ENCODE measurements at places on chromosomes 16 and 17.

GRCh38 chr16:69469807-69470561 is 45.6 kb downstream of the CYB5B start:
- peak; percentile 10 for DNase-seq

DNA sequence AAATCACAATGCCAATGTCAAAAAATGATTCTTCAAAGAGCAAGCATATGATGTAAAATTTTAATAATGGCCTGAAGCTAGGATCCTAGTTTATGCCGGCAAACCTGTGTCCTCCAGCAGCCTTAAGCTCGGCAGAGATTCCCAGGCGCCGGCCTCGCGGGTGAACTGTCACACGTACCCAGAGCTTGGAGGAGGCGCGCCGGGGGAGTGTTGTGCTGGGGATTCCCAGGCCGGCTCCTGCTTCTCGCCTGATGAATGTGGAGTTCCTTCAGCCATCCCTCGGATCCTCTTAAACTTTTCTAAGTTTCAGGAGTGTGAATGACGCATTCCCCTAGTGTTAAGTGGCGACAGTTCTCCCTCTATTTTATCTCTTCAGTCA is 19.1 kb upstream of the NTN1 start:
- DNase-seq = no peak

GRCh38 chr16:71723537-71724319 is 773 bp downstream of the PHLPP2 start:
- peak; percentile 80 for DNase-seq

- DNase-seq = no peak
Observed at GRCh38 chr16:50489182-50489581, 59.0 kb upstream of the NKD1 start.

GRCh38 chr16:66470556-66470955 is 43.5 kb downstream of the BEAN1 start:
- DNase-seq = no peak

DNA sequence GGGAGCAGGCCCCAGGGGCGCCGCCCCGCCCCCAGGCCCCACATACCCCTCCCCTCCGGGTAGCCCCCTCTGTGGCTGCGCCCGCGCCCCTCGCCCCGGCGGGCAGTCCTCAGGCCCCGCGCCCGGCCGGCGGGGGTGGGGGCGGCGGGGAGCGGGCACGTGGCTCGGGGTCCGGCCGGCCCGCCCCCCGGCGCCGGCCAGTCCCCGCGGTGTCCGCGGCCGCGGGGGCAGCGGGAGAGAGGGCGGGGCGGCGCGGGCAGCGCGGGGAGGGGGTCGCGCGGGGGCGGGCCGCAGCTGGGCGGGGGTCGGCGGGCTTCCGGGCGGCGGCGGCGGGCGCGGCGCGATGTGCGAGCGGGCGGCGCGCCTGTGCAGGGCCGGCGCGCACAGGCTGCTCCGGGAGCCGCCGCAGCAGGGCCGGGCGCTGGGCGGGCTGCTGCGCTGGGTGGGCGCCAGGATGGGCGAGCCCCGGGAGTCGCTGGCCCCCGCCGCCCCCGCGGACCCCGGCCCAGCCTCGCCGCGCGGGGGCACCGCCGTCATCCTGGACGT is 335 bp downstream of the NECAB2 start:
- no peak for DNase-seq

DNA sequence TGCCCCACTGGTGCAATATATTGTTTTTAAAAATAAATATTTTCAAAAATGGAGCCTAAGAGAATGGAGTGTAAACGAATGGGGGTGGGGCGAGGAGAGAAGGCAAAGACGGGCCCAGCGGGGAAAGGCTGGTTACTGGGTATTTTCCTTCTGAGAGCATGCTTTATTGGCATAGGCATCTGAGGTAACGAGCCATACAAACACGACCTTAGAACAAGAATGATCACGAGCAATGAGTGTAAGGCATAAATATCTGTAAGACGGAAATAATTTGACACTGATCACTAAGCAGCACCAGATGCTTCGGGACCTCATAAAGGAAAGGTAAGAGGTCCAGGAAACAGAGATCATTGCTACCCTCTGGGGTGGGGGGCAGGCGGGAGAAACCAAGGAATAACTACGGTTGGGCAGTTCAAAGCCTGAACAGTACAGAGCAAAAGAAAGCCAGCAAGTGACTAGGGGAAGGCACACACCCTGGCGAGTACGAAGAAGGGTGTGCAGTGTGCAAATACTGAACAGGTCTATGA is 959 bp downstream of the SSH2 start:
- DNase-seq = no peak

DNA sequence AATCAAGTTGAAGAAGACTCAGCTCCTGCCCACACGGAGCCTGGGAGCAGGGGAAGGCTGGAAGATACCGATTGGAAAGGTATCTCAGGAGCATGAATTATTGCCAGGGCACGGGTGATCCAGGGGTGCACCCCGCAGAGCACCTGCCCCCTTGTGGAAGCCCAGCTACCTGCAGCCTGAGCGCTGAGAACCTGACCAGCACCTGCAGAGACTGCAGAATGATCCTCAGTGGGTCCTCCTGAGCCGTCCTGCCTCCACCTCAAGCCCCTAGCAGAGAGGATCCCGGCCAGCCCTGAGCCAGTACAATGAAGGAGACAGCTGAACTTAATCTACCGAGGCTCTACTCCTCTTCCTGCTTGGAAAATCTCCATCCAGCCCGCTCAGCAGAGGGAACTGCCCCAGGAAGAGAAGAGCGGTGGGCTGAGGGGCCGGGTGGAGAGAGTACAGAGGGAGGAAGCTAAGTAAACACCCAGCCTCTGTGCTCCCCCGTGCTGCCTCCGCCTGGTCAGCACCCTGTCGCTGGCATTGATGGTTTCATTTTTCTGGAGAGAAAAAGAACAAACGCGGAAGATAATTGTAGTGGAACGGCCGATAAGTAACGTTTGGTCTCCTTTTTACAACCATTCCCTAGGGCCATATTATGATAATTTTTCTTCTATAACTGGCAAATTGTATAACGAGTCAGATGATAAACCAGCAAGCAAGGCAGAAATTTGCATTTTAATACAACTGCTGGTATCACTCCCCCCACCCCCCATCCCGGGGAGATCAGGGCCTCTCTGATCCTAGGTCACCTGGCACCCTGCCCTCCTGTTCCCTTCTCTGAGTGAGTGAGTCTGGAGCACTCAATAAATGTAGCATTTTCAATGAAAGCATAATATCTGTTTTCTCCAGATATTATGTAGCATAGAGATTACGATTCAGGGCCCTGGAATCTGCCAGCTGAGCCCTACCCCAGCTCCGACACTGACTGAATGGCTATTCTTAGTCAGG is 204.5 kb upstream of the RPL38 start:
- DNase-seq = peak; percentile 73

GRCh38 chr16:13970708-13971422 is 50.9 kb downstream of the ERCC4 start:
- DNase-seq = no peak

GRCh38 chr17:81400154-81400977 is 5.1 kb downstream of the BAHCC1 start:
- DNase-seq = no peak

DNA sequence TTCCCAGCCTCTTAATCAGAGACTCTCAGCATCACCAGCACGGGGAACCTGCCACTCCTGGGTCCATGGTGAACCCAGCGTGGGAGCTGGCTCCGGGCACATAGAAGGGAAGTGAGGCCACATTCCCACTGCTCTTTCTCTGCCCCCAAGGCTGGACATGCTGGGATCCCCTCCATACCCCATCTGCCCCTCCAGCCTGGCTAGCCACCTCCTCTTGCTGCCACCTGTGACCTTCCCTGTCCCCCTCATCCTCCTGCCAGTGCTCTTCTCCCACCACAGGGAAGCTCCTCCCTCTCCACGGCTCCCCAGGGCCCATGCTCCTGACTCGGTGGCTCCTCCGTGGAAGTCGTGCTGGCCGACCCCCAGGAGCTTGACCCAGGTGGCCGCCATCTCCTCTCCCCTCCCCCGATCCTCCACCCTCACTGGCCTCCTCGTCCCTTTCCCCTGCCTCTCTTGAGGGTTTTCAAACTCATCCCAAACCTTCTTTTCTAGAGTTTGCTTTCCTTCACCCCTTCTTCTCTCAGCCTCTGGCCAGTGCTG is 139.1 kb upstream of the CHMP6 start:
- DNase-seq = no peak

DNA sequence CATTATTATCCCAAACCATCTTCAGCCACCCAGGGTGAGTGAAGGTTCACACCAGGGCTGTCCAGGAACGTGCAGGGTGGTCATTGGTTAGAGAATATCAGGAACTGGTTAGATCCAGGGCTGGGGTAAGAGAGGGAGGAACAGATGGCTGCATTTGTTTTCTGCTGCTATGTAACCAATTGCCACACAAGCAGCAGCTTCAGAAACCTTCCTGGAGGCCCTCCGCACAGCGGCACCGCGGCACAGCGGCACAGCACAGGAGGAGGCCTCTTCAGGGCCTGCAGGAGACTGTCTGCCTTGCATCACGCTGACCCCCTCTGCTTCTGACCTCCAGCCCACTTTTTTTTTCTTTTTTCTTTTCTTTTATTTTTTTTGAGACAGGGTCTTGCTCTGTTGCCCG is 86.1 kb downstream of the KCNJ12 start:
- no peak for DNase-seq

GRCh38 chr17:40541873-40542557 is 23.3 kb downstream of the CCR7 start:
- no peak for DNase-seq

GRCh38 chr16:56589141-56590039 is at the start of gene MT3:
MT3 (plus strand) TSS chr16:56589528; CDS start chr16:56589591, 63 bp downstream.
- no peak for DNase-seq

DNA sequence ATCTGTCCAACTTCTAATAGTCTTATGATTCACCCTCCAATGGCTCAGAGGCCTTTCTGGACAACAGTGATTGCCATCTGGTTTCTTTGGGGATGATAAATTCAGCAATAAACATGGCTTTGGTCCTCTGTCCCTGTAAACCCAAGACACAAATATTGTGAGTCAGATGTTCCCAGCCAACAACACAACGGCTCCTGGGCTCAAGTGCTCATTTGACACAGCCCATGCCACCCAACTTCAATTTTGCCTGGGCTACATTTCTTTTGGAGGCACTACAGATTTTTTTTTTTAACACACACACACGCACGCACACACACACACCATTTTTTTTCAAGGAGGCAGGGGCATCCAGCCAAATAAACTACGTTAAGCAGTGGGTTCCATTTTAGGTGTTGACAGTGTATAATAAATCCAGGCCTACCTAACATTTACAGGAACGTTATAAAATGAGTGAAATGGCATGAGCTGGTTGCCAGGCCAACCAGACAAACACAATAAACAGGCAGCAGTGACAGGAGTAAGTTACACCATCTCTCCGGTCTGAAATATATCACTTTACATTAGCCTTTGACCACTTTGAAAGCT is 939.9 kb upstream of the SOX9 start:
- no peak for DNase-seq

- DNase-seq = no peak
Observed at GRCh38 chr17:66789093-66789492, 45.8 kb upstream of the CACNG5 start.
